ELF-1 (cell line): ENCODE measurements at places on chromosomes 5 and 9.

GRCh38 chr5:14579731-14580397 lies 1.7 kb upstream of the OTULINL start:
- no peak for DNase-seq

GRCh38 chr5:76819851-76820525 lies 1.2 kb downstream of the F2RL1 start:
- DNase-seq: peak; percentile 69

DNA sequence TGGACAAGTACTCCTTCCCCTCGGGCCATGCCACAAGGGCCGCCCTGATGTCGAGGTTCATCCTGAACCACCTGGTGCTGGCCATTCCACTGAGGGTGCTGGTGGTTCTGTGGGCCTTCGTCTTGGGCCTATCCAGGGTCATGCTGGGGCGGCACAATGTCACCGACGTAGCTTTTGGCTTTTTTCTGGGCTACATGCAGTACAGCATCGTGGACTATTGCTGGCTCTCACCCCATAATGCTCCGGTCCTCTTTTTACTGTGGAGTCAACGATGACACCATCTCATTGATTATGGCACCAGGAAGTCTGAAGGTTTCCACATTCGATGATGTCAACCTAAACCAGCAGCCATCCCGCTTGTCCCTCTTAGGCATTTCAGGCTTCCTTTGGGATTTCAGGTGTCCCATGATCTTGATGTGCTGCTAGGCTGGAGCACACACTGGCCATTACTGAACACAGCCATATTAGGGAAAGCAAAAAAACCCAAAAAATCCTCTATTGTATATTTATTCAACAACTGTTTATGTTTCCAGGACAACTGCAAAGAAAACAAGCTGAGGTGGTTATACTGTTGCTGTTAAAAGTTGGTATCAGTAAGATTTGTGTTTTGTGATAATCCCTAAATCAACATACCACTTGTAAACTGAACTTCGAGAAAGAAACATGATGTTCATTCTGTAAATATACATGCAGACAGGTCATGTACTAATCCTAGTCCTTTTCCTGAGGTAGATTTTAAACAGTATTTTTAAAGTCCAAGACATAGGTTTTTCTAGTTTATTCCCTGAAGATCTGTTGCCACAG lies 1.1 kb downstream of the PLPP6 start:
- no peak for DNase-seq

- DNase-seq: no peak
Observed at GRCh38 chr9:35569206-35569605, 35.9 kb upstream of the TESK1 start.

- DNase-seq: no peak
Observed at GRCh38 chr5:54610197-54610944, 92.8 kb downstream of the SNX18 start.

- DNase-seq: no peak
Observed at GRCh38 chr5:179379321-179379890, 34.1 kb upstream of the ADAMTS2 start.

DNA sequence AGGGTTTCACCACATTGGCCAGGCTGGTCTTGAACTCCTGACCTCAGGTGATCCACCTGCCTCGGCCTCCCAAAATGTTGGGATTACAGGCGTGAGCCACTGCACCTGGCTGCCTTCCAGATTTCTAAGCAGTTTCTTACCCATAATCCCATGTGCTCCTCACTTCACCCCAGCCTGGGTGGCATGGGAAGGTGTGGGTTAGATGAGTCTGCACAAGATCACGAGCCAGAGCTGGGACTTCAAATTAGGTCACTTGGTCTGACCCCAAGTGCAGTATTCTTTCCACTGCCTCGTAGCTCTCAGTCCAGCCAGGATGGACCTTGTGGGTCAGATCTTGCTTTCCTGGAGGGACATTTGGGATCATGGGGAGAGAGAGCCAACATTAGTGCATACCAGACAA lies 37.5 kb upstream of the STRBP start:
- DNase-seq: no peak

DNA sequence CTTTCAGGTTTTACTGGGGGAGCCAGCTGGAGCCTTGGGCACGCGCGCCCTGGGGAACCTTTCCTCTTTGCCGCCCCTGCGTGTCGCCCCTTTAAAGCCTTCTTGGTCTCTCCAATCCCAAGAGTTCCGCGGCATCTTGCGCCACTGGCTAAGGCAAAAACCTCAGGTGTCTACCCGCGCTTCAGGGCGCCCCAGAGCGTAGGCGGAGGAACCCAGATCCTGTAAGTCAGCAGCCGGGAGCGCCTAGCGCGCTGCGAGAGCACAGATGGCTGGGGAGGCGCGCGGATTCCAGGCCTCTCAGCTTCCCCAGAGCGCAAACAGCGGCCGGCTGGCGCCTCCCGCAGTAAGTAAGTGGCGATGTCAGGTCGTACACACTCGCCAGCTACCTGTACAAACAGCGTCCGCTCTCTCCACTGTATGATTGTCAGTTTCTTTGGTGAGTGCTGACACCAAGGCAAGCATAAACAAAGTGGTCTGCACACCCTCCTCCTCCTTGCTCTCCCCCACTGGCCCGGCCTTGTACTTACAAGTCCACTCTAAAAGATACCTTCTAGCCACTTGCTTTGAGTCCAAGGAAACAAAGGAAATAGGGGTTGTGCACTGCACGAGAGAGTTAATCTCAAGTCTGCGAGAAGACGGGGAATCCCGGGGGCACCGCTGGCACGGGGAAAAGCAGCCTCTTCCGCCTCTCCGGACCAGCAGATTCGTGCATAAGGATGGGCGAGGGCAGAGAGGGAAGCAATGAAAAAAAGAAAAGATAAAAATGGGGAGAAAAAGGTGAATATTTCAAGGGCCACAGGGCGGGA lies 2.9 kb downstream of the HTR1A start:
- peak; percentile 88 for DNase-seq

- DNase-seq: no peak
Observed at GRCh38 chr9:106587042-106587441, 275.9 kb upstream of the ZNF462 start.
